ENCODE measurements at places on chromosomes 1 and 21.

DNA sequence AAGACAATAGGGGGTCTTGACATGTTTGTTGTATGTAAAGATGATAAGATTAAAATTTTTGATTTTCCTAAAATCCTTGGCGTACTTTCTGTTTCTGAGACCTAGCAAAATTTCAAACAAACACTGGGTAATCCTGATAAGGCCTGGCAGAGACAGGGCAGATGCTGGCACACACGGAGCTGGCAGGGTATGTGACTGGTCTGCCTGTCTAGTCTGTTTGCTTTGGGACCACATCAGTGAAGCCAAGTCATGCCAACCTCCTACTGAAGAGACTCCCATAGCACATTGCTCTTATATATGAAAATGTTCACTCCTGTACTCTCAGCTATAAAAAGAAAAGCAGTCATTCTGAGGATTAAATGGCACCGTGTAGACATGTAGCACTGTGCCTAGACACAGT, 14.1 kb downstream of the TOR3A start:
- no peak for DNase-seq

DNA sequence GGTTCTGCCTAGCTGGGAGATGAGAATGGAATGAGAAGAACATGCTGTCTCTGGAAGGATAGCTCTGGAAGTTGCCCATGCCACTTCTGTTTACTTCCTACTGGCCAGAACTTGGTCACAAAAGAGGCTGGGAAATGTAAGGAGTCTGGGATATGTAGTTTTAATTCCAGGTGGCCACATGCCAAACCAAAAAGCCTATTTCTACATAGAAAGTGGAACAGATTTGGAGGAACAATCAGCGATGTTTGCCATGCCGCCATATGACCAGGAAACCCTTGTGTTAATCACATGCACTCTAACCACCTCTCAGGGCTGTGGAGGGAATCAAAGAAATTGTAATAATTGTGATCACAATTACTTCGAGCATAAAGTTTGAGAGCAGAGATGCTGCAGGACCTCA, 10.0 kb upstream of the OLIG2 start:
- DNase-seq: no peak

DNA sequence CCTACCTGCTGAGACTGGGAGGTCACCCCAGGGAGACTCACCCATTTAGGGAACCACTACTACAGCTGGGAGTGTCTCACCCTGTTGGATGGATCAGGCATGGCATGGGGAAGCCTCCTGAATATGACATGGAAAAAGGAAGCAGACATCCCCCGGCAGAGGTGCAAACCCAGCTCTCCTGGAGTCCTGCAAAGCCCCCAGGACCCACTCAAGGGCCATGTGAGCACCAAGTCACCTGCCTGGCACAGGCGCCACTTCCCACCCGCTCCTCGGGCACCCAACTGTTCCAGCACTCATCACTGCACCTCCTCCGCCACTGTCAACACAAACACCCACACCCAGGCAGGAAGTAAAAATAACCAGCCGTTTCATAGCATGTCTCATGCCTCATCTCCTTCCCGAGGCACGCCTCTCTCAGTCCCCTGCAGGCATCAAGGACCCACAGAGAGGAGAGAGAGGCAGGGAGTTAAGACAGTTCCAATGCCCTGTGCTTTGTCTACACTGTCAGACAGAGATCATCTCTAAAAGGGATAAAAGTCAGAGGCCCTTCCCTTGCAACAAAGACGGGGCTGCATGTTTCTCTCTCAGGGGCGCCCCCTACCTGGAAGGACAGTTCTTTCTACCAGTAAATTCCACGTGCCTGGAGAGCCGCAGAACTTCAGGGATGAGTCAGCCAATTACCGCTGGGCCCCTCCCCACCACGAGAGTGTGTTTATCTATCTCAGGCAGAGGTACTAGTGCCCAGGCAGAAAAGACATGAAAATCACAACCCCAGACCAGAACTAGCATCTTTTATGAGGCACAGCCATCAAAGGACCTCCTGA, 150.1 kb upstream of the SOD1 start:
- no peak for DNase-seq

GRCh38 chr1:170533298-170533697, 1.3 kb downstream of the GORAB start:
- no peak for DNase-seq

DNA sequence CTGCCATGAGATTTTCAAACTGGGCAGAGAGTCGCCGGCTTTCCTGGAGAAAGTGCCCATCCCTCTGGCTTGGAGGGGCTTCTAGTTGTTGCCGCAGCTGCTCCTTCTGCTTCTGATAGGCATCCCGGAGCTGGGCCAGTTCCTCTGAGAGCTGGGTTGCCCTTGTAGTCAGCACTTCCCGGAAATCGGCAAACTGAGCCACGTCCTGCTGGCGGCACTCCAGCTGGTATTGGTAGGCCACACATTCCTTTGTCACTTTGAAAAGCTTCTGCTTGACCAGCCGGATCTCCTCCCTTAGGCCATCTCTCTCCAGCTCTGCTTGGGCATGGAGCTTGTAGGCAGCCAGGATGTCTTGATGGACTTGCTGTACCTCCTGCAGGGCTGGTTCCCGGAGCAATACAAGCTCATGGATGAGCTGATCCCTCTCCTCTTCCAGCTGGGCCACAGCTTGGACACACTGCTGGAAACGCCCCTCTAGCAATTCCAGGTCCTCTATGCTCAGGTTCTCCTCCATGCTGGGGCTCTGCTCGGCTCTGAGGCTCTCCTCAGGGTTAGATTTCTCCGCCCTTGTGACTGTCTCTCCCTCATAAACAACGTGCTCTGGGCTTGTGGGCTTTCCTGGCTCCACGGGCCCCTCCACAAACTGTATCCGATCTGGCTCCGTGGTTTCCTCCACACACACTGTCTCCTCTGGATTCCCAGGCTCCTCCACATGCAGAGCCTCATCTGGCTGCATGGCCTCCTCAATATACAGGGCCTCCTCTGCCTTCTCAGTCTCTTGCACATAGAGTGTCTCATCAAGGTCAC, 7.3 kb downstream of the SYNC start:
- no peak for DNase-seq

DNA sequence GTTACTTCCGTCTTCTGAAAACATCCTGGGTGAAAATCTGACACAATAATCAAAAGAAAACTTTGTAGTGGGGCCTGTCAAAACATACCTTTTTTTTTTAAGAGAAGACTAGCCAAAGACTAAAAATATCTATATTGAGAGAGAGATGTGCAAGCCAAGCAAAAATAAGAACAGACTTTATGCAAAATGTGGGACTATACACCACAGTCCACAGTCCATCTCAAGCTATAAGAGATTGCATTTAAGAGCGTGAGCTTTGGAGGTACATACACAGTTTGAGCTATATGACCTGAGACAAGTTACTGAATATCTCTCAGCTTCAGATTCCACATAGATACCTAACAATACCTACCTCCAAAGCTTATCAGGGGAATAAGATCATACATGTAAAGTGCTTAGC, 64.9 kb upstream of the DYNLT5 start:
- no peak for DNase-seq

DNA sequence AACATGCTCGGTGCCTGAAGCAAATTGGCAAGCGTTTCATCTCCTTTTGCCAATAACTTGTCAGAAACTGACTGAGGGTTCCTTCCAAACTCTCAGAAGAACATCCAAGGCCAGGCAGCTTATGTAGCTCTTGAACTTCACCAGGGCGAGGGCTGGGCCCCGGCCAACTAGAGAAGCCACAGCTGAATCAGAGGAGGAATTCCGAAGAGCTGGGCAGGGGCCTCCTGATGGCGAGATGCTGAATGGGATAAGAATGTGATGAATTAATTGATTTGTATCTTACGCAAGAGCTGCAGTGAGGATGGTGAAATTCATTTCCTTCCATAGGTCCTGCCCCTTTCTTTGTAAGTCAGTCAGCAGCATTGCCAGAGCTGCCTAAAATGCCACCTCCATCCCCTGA, 345.8 kb downstream of the KIF26B start:
- no peak for DNase-seq

DNA sequence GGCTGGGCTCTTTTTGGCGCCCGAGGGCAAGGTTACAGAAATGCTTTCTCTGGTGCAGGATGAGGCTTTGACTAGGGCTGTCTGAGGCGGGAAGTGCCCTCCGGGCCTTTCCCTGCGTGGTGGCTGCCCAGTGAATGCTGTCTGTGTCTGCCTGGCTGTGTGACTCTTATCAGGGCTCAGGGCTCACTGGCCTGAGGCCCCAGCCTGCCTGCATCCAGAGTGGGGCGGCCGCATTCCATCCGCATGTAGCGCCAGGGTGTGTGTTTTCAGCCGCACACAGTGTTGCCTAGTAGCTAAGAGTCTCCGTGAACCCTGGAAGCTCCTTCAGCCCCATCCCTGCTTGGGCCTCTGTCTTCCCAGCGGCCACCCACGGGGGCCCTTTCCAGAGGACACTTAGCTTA, 59.1 kb downstream of the FAAP20 start:
- DNase-seq: peak; percentile 92

DNA sequence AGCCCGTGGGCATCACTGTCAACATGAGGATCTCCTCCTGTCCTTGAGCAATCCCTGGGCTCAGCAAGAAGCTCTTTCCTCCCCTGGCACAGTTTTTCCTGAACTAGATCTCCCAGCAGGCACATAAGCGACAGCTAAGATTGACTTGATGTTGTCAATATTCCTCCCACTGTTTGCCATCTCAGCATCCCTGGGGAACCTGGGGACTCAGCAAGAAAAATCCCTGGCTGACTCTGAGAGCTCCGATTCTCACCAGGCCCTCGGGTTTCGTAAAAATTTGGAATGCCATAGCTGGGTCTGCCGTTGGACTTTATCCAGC, 687.2 kb downstream of the MATN1 start:
- no peak for DNase-seq

DNA sequence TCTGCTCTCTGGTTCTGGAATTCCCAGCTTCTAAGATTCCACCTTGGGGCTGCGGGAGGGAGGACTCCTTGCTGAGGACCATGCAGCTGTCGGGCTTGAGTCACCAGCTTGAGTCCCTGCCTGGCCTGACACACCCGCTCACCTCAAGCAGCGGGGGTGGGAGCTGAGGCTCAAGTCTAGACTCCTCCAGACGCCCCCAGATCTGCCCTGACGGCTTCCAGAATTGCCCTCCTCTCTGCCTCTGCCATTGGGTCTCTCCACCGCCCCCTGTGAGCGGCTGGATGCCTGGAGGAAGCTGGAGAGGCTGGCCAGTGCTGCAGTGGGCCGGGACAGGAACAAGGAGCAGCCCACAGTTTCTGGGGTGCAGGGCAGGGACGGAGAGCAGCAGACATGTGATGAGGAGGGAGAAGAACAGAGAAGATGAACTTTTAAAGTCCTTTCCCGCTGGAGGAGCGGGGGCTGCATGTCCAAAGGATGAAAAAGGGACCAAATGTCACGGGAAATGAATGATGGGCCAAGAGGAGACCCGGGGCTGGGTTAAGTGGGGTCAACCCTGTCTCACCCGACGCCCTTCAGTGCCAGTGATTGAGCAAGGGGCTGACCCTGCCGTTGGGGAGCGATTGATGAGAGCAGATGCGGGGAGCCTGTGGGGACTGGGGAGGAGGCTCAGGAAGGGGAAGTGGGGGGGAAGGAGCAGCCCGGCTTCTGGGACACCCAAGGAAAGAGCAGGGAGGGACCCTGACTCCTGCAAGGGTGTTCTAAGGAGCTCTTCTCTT, 13.5 kb downstream of the CRABP2 start:
- no peak for DNase-seq

DNA sequence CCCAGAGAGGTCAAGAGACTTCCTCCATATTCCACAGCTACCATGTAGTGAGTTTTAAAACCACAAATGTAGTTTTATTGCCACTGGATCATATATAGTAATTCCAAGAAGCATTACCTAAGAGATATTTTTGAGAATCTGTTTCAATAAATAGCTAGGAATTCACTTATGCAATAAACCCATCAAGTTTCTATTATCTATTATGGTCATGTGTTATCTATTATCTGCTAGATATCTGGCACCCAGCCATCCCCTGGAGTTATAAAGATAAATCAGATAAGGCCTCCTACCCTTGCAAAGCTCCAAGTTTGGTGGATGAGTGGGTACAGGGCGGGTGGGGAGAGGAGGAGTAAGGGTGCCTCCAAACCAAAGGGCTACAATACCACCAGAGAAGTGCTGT, 10.3 kb upstream of the VWA5B1 start:
- no peak for DNase-seq

DNA sequence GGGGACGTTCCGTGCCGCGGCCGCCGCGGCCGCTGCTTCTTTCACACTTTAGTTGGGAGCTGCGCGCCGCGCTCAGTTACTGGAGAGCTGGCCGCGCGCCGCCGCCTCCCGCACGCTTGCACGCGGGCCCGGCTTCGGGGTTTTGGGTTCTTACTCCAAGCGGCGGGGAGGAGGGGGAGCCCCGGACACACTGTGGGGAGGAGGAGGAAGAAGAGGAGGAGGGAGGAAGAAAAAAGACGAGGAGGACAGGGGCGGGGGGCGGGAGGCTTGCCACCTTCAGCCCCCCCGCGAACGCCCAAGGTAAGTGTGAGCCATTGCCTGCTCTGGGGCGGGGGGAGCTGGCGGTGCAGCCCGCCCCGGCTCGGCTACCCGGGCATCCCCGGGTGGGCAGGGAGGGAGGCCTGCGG, 243 bp downstream of the C1orf21 start:
- DNase-seq: no peak

- peak; percentile 84 for DNase-seq
Measured at GRCh38 chr1:160097911-160098851, at the start of gene IGSF8. Gene IGSF8 (minus strand): TSS chr1:160098619. CDS start chr1:160098472, 147 bp downstream.

DNA sequence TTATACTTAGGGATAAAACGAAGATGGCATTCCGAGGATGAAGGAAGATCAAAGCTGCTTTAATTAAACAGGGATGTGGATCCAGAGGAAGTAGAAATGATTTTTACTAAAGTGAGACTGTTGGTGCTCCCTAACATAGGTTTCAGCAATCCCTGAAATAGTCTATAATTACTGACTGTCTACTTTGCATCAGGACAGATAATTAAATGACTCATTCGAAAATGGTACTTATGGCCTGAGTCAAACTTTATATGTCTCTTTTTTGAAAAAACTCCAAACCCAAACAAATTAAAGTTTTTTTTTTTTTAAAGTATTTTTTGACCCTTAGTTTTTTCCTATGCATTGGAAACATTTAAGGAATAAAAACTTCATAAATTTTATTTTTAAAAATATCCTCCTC, 90.3 kb downstream of the LYST start:
- no peak for DNase-seq

- no peak for DNase-seq
Measured at GRCh38 chr1:209653915-209654351, 1.7 kb upstream of the LAMB3 start.

- DNase-seq: no peak
Measured at GRCh38 chr21:41929248-41929647, 24.6 kb downstream of the C2CD2 start.

DNA sequence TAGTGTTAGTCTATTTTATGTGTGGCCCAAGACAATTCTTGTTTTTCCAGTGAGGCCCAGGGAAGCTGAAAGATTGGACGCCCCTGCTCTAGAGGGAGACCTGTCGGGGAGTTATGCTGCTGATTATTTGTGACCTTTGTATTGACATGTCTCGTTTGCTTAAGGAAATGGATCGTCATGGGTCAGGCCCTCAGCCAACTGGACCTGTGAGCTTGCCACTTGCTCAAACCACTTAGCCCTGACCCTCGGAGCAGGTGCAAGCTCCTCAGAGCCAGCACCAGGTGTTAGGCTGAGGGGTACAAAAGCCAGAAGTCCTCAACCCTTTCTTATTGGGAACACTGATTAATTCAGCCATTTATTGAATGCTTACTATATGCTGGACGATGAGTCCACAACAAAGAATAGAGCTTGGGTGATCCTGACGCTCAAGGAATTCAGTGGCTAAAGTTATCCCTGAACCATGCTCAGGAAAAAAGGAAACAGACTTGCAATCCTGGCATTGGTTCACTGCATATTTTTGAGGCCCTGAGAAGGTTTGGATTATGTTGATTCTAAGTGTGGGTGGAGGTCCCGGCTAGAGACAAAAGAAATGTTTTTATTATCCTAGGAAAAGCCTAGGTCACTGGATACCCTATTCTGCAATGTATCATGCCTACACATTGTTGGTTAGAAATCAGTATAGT, 19.0 kb downstream of the TGFB2 start:
- no peak for DNase-seq
